ENCODE measurements at places on chromosomes 13 and 19. TPM values are rescaled to one million over a fixed set of nuclear protein-coding genes. Genes with fewer than 3 reads are reported as not detected.

ZNF729 gene
- total RNA-seq: not detected

RGL3 gene
- 30.2 TPM for total RNA-seq

ZNF28 gene
- 14.0 TPM for total RNA-seq

CGB2 gene
- total RNA-seq: not detected

CAPN12 gene
- 1.9 TPM for total RNA-seq

Data from aorta (tissue), 5 donors.